Urinary bladder (tissue), 4 donors: ENCODE measurements at places on chromosomes 1 and 21. TPM values are rescaled to one million over a fixed set of nuclear protein-coding genes. Genes with fewer than 3 reads are reported as not detected.

- DNase-seq: no peak
Observed at GRCh38 chr1:185734929-185735700, 924 bp downstream of the HMCN1 start.

DNA sequence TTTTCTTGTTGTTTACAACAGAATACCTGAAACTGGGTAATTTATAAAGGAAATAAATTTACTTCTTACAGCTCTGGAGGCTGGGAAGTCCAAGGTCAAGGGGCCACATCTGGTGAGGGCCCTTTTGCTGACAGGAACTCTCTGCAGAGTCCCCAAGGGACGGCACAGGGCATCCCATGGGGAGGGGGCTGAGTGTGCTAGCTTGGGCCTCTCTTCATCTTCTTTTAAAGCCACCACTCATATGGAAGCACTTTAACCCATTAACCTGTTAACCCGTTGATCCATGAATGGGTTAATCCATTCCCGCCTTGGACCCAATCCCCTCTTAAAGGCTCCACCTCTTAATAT, 76.3 kb downstream of the OBSCN start:
- DNase-seq: no peak

DNA sequence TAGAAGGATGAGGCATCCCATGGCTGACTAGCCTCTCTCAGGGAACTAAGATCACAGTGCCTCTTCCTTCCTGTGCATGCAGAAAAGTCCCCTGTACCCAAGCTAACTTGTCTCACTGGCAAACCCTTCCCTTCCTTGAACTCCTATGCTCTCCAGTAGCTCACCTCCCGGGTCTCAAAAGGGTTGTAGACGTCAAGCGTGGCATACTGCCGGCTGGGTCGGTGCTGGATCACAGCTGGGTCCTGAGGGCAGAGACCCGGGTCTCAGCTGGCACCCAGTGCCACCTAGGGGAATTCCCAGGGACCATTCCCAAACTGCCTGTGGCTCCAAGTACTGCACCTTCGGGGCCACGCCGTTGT, 688 bp downstream of the SCAMP3 start:
- DNase-seq: no peak

FYB2 gene
- 0.09 TPM for polyA plus RNA-seq

GRCh38 chr1:219088778-219089557, 84.7 kb upstream of the LYPLAL1 start:
- DNase-seq: no peak

- DNase-seq: no peak
Observed at GRCh38 chr1:161274874-161275273, 16.3 kb downstream of the PCP4L1 start.

CCNL2 gene
- 146 TPM for polyA plus RNA-seq

SNX27 gene
- 18.6 TPM for polyA plus RNA-seq

DNA sequence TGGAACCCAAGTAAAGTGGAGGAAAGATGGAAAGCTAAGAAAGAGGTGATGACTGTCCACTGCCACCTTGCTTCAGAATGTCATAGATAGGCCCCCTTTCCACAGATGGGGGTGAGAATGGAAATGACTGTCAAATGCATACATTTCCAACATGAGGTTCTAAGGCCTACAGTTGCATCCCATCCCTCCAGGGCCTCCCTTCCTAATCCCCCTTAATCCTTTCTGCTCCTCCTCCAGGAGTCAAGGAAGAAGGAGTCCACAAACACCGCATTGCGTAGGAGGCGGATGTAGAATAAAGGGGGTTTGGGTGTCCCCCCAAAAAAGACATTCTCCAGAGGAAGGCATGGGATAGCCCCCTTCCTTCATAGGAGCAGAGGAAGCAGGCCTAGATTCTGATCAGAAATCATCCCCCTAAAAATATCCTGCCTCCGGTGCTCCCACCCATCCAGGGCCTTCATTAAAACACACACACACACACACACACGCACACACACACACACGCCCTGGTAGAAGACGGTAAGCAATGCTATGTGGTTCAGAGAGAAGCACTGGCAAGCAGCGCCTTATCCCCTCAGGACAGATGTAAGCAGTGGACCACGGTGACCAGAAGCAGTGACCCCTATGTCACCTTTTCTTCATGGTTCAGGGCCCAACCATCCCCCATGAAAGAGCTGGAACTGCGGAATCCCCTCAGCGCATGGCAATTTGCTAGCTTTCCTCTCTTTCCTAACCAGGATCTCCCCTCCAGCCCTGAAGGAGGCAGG, 2.0 kb downstream of the SV2A start:
- DNase-seq: no peak

DNA sequence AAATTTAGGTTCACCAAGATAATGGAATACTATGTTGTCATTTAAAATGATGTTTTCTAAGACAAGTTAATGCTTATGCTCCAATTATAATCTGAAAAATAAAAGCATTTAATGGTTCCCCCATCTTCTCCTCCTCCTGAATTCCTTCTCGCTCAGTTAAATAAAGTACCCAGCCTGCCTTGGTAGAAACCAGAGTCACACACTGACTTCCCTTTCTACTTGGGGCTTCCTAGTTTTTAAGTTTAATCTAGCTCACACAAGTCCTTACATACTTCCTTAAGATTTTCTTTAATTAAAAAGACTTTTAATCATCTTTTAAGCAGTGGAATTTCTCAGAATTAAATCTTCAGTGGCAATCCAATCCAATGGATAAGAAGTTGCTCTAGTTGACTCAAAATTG, 32.9 kb downstream of the CD58 start:
- no peak for DNase-seq

DNA sequence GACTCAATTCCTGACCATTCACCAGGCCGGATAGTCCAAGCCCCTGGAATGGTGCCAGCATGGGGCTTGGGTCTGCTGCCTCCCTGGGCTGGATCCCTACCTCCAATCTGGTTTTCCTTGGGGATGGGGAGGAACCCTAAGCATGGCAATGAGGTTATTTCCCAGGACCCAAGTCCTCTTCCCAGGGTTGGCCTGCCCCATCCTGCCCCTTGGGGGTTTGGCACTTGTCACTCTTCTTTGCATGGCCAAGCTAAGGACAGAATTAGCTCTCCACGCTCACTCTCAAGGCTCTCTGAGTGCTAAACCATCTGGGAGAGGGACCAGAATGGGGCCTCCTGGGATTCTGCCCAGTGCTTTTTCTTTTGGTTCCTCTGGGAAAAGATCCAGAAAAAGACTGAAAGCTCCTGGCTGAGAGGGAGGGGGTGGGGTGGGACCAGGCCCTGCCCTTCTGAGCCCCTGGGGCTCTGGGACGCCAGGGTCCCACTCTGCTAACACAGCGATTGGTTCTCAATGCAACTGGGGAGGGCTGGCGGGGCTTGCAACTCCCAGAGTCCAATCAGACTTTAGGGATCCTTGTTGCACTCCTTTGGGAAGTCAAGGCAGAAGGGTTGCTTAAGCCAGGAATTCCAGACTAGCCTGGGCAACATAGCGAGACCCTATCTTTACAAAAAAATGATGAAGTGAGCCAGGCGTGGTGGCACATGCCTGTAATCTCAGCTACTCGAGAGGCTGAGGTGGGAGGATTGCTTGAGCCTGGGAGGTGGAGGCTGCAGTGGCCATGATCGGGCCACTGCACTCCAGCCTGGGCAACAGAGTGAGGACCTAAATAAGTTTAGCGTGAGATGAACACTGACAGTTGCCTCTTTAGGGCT, 52.7 kb downstream of the DHRS3 start:
- no peak for DNase-seq

DNA sequence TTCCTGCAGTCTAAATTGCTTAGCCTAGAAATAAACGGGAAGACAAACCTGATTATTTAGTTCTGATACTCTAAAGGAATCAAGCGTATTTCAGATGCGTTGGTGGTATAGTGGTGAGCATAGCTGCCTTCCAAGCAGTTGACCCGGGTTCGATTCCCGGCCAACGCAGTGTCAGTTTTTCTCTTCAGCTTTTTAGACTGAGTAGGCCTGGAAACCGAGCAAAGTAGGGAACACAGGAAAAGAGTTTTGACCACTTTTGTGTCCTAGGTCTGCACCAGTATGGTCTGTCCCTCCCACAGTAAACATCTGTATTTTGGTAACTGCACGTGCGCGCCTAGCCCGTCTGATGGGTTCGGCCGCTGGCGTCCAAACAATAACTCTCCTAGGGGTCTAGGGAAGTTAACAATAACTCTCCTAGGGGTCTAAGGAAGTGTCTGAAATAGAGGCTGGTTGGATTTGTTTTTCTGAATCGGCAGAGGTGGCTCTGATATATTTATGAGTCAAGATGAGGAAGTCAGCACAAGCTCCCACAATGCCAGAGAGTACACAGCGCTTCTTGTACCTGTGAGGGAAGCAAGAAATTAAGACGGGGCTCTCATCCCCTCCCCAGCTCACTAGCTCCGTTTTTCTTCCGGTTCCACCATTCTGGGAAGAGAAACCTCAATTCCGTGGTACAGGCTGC, 15.6 kb upstream of the HJV start:
- peak; percentile 95 for DNase-seq

GRCh38 chr1:30589083-30589482, 134.3 kb downstream of the MATN1 start:
- DNase-seq: no peak
